ENCODE measurements at places on chromosomes 12 and 14. TPM values are rescaled to one million over a fixed set of nuclear protein-coding genes. Genes with fewer than 3 reads are reported as not detected.
A peak's percentile ranks its signal among the peaks of the same experiment; 100 is the strongest.

- peak; percentile 20 for DNase-seq
Measured at GRCh38 chr14:58362798-58363412, 32.8 kb upstream of the TOMM20L start.

GRCh38 chr12:68631227-68631626 is 20.5 kb downstream of the RAP1B start:
- DNase-seq, result no peak

GRCh38 chr14:39266525-39266870 is 32.8 kb downstream of the MIA2 start:
- no peak for DNase-seq

- peak; percentile 47 for DNase-seq
Measured at GRCh38 chr12:113152835-113153814, 3.6 kb downstream of the CFAP73 start.

- no peak for DNase-seq
Measured at GRCh38 chr12:59452259-59452658, 143.6 kb upstream of the SLC16A7 start.

DNA sequence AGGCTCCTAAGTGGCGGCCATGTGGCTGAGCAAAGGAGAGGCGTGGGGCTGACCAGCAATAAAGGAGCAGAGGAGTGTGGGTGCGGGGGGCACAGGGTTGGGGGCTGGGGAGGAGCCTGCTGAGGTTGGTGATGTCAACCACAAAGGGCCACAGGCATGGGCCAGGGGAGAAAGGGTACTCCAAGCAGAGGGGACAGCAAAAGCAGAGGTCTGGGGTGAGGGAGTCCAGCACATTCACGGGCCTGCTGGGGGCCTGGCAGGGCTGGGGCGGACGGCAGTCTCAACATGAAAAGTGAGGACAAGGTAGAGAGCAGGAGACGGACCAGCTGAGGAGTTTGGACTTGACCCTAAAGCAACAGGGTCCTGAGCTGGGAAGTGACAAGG is 81.7 kb downstream of the CHGA start:
- DNase-seq, result no peak

RTL1 gene
- not detected for total RNA-seq
